Breast epithelium (tissue), 4 donors: ENCODE measurements at places on chromosomes 11 and 22. TPM values are rescaled to one million over a fixed set of nuclear protein-coding genes. Genes with fewer than 3 reads are reported as not detected.

VPS11 gene
- 46.6 TPM for total RNA-seq

XKR3 gene
- total RNA-seq: not detected

NCAPH2 gene
- total RNA-seq: 25.9 TPM

CRYBB3 gene
- total RNA-seq: 0.66 TPM

SAAL1 gene
- 16.4 TPM for total RNA-seq
